Lower leg skin (tissue), 4 donors: ENCODE measurements at places on chromosomes 4 and X. TPM values are rescaled to one million over a fixed set of nuclear protein-coding genes. Genes with fewer than 3 reads are reported as not detected.
A peak's percentile ranks its signal among the peaks of the same experiment; 100 is the strongest.

- no peak for DNase-seq
Measured at GRCh38 chr4:6622744-6623143, 17.7 kb upstream of the MRFAP1 start.

DNA sequence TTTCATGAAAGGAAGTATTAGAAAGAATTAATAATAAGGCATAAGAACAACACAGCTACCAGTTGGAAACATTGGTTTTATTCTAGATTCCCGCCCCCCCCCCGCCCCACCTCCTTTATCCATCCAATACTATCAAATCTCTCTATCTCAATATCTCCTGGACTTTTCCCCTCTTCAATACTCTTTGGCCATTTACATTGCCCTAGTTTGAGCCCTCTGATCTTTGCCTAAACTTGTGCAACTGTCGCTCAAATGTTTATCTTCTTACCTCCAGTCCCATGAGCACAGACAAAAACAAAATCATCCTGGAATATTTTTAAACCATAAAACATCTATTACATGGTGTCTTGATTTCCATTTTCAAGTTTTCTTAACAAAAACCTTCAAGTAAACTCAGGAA lies 488.2 kb downstream of the KLHL13 start:
- DNase-seq, result no peak

GRCh38 chr4:6892909-6893202 lies 16.8 kb upstream of the TBC1D14 start:
- DNase-seq, result no peak

- no peak for DNase-seq
Measured at GRCh38 chr4:77163641-77164040, 6.6 kb downstream of the CCNG2 start.

DNA sequence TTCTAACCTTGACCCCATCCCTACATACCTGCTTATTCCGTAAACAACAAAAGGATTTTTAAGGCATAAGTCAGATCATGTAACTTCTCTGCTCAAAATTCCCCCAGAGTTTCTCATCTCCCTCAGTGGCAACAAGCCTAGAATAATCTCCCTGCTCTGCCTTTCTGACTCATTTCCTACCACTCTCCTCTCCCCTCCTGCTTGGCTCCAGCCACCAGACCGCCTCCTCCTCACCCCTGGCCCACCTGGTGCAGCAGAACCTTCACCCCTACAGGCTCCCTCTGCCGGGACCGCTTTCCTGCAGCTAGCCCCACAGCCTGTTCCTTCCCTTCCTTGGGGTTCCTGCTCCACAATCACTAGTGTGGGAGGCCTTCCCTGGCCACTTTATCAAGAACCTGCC lies 32.1 kb downstream of the TSPAN5 start:
- DNase-seq, result no peak

DNA sequence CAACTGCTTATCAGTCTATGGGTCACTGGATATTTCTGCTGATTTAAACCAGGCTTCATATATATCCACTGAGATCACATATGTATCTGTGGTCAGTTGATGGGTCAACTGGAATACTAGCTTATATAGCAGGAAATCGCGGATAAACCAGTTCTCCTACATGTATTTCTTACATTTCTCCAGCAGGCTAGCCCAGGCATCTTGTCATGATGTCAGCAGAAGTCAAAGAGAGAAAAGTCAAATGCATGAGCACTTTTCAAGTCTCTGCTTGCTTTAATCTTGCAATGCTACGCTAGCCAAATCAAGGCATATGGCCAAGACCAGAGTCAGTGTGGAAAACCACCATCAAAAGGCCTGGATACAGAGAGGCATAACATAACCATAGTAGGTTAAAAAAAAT lies 1008.8 kb upstream of the DIAPH2 start:
- peak; percentile 12 for DNase-seq

DNA sequence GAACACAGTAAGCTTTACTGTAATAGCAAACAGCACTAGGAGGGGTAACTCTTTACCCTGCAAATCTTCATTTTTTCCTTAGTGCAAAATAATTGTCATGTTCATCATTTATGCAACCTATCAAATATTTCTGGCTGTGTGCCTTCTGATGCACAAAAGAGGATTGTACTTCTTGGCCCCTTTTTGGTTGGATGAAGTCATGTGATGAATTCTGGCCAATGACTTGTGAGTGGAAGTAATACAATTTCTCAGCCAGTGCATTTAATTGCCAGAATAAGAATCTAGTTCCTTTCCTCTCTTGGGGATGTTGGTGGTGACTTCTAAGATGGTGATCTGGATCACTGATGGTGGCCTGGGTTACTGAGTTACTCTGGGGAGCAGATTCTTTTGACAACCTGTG lies 37.0 kb upstream of the GATB start:
- no peak for DNase-seq

- DNase-seq, result peak; percentile 78
Measured at GRCh38 chr4:8710946-8711345, 118.4 kb downstream of the CPZ start.

GRCh38 chr4:26826721-26827120 lies 33.9 kb upstream of the STIM2 start:
- peak; percentile 35 for DNase-seq

GRCh38 chrX:154002215-154002719 lies 17.4 kb downstream of the IRAK1 start:
- DNase-seq, result no peak

GRCh38 chrX:133376422-133376821 lies 38.9 kb downstream of the GPC4 start:
- DNase-seq, result no peak

GRCh38 chrX:114075073-114075673 lies 508.7 kb upstream of the HTR2C start:
- no peak for DNase-seq

DNA sequence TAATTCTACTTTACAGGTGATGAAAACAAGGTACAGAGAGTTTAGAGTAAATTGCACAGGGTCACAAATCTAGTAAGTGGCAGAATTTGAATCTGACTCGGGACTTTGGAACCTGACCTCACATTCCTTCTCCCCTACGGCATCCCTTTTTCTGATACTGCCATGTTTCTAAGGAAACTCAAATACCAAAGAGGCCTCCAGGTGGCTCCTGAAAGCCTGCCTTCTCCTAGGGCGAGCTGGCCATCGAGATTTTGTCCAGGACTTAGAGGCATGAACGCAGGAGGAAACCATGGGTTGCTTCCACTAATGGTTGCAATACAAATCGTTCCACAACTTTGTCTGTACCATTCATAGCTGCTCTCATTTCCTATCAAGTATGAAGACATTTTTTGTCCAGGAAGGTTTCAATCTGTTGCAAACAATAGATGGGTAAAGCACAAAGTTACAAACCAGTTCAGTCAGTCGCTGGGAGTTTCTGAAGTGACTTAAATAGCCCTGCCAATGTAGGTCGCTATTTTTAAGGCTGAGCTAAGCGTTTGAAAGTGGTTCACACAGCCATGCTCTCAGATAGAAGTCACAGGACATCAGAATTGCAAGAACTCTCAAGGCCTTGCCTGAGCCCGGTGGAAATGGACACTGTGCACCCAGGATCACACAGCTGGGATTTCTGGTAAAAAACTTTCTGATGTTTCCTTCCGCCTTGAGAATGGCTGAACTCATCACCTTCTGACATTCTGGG lies 296.6 kb upstream of the PRPS2 start:
- no peak for DNase-seq

- DNase-seq, result no peak
Measured at GRCh38 chrX:77447653-77448569, 722 bp downstream of the FGF16 start.

GRCh38 chr4:151651496-151651895 lies 109.3 kb downstream of the GATB start:
- no peak for DNase-seq

- DNase-seq, result no peak
Measured at GRCh38 chr4:125938541-125938940, 623.8 kb downstream of the FAT4 start.

DNA sequence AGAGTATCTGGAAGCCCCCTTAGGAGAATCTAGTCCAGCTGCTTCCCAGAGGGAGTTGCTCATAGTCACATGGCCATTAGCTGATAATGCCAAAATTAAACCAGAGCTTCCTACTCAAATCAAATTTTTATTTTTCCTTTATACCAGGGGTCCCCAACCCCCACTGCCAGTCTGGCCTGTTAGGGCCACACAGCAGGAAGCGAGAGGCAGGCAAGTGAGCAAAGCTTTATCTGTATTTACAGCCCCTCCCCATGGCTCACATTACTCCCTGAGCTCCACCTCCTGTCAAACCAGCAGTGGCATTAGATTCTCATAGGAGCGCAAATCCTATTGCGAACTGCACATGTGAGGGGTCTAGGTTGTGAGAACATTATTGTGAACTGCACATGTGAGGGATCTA lies 19.2 kb upstream of the TNIP3 start:
- DNase-seq, result no peak

The TBC1D9 gene
- total RNA-seq, result 8.0 TPM

The BTK gene
- total RNA-seq, result 3.5 TPM

The NCAPG gene
- total RNA-seq, result 5.3 TPM

The GUCY1A1 gene
- total RNA-seq, result 12.9 TPM

The PPP2R3B gene
- total RNA-seq, result 52.7 TPM
